DMS79 (cell line): ENCODE measurements at places on chromosomes 1 and 21.

DNA sequence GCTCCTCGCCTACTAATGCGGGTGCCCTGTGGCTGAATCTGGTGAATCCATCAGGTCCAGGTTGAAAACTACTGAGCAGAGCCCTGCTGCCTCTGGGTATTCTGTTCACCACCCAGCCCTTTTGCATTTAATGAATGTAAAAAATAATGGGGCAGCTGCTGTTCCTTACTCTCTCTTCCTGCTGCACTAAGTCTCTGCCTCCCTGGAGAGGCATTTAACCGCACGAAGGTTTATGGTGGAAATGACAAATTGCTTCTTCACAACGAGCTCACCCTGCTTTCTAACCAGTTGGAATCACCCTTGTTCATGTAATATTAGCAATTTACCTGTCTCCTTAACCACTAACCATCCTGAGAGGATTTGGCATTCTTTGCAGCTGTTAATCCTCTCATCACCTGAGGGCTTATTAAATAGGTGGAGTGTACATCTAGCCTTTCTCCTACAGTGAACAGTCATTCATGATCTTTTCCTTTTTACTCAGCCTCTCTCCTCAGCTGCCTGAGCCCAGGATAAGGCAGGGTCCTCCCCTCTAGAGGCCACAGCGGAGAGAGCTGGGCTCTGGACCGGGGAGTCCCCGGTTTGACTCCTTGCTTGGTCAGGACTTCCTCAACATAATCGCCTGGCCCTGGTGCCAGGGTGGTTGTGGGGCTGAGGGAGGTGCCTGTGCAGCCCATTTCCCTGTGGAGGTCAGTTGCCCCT is 97.6 kb downstream of the NOS1AP start:
- peak; percentile 44 for DNase-seq

DNA sequence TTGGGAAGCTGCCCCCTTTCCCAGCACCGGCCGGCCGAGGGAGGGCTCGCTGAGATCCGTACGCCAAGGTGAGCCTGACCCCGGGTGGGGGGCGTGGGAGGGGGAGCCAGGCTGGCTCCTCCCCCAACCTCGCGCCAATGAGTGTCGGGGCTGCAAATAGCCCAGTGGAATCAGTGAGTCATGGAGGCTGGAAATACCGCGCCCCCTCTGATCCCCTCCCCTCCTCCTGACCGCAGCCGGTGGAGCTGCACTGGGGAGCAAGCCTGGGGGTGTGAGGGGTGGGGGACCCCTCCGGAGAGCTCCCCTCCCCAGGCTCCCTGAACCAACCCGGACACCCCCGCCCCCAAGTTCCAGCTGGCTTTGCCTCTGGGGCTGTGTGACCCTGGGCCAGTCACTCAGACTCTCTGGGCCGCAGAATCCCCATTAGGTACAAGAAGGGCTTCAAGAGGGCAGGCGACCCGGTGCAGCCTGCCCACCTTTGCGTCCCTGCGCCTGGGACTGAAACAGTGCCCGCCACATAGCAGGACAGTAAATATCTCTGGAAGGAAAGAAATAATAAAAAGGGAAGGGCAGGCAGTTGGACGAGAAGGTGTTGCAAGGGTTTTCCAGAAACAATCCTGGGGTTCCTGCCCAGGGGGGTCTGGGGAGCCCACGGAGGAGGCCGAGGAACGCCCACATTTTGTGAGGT is 4.5 kb downstream of the HSPB7 start:
- no peak for DNase-seq

DNA sequence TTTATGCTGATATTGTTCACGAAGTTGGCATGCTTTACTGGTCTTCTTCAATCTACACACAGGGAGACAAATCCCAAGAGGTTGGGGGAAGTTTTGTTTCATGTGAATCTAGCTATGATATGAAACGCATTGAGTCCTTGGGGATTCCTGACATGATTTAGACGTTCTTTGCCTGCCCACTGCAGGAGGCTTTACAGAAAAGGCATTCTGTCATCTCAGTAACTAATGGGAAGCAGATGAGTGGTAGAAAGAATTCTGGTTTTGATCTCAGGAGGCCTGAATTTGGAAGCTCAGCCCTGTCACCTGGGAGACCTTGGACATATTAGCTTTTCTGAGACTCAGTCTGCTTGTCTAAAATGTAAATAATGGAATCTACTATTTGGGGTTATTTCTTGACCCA is 383.0 kb upstream of the NFIA start:
- DNase-seq = no peak

GRCh38 chr21:45531393-45532215 is 10.6 kb downstream of the SLC19A1 start:
- DNase-seq = no peak

GRCh38 chr1:40684669-40685068 is 6.8 kb upstream of the NFYC start:
- DNase-seq = no peak

GRCh38 chr1:237247442-237247841 is 205.5 kb downstream of the RYR2 start:
- DNase-seq = no peak

DNA sequence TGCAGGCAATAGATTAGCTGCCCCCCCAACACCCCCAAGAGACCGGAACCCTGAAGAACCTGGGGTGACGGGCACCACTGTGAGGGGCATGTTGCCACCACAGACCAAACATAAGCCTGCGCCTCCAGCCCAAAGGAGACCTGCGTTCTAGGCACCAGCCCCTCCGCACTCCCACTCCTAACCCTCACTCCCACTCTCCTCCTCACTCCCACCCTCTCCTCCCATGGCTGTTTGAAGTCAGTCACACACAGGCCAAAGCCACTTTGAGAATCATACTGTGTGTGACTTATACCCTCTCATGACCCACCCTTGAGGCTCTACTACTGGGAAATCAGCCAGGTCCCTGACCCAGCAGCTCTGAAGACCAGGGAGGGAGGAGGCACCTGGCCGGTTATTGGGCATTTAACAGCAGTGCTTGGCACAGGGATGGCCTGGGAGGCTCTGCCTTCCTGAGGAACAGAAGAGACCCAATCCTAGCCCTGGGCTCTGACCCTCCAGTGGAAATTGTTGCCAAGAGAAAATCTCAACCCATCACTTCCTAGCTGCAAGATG is 43.5 kb downstream of the FBXO2 start:
- peak; percentile 85 for DNase-seq

- DNase-seq = no peak
Measured at GRCh38 chr1:78339490-78339889, 151.3 kb upstream of the PTGFR start.

- no peak for DNase-seq
Measured at GRCh38 chr1:177966199-177966598, 3.7 kb downstream of the SEC16B start.

GRCh38 chr1:158055854-158056253 is 62.4 kb downstream of the KIRREL1 start:
- no peak for DNase-seq

GRCh38 chr1:8314346-8315280 is 3.3 kb upstream of the SLC45A1 start:
- peak; percentile 70 for DNase-seq

- no peak for DNase-seq
Measured at GRCh38 chr1:35660581-35661473, 19.5 kb upstream of the PSMB2 start.

GRCh38 chr1:245132771-245133170 is 22.0 kb upstream of the KIF26B start:
- no peak for DNase-seq

DNA sequence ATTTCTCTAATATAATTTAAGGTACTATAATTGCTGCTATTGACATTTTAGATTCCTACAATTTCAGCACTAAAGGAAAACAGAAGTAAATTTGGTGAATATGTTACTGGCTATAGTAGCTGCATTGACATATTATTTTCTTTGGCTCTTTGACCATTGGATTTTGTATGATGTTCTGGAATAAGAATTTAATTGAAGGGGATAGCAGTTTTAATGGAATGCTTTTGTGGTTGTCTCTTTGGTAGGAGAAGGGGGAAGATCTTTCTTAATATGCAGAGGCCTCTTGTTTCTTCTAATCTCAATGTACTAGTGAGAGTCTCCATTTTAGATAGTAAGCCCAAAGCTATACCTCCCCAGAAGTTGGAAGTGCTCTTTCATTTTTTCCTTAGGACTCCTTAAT is 6.9 kb downstream of the DTL start:
- no peak for DNase-seq

- DNase-seq = no peak
Measured at GRCh38 chr1:81208441-81208840, 592.3 kb upstream of the ADGRL2 start.

- no peak for DNase-seq
Measured at GRCh38 chr1:44467566-44467965, 62.5 kb downstream of the RNF220 start.

GRCh38 chr1:246213036-246213435 is 294.0 kb downstream of the SMYD3 start:
- DNase-seq = no peak

GRCh38 chr1:226158457-226158856 is 28.1 kb downstream of the ACBD3 start:
- DNase-seq = no peak

GRCh38 chr1:51819810-51820209 is 58.7 kb downstream of the NRDC start:
- DNase-seq = no peak

- DNase-seq = no peak
Measured at GRCh38 chr1:89689234-89689633, 56.3 kb downstream of the LRRC8C start.

GRCh38 chr1:81118550-81118949 is 682.2 kb upstream of the ADGRL2 start:
- DNase-seq = no peak
